ENCODE measurements at places on chromosomes 2 and 18. TPM values are rescaled to one million over a fixed set of nuclear protein-coding genes. Genes with fewer than 3 reads are reported as not detected.

DNA sequence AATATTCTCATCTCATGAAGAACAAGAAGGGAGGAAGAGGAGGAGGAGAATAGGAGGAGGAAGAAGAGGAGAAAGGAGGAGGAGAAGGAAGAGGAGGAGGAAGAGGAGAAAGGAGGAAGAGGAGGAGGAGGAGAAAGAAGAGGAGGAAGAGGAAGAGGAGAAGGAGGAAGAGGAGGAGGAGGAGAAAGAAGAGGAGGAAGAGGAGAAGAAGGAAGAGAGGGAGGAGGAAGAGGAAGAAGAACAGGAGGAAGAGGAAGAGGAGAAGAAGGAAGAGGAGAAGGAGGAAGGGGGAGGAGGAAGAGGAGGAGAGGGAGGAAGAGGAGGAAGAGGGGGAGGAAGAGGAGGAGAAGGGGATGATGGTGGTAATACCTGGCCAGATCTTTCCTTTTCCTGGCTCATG is 70.0 kb upstream of the PTPRM start:
- DNase-seq = no peak

Gene ALPG
- total RNA-seq = not detected

DNA sequence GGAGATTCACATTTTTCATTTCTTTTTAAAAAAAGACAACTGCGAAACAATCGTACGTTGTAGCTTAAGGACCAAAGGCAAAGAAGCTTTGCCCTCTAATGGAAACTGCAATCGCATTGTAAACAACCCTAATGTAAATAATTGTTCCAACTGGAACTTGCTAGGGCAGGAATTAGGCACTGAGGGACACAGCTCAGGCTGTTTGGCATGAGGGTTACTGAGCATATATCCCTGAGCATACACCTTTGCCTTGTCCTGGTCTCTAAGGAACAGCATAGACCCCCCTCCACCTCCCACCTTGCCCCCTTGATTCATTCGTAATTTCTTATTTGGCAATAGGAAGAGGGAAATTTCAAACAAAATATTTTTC is 396.4 kb downstream of the LNPK start:
- DNase-seq = no peak

DNA sequence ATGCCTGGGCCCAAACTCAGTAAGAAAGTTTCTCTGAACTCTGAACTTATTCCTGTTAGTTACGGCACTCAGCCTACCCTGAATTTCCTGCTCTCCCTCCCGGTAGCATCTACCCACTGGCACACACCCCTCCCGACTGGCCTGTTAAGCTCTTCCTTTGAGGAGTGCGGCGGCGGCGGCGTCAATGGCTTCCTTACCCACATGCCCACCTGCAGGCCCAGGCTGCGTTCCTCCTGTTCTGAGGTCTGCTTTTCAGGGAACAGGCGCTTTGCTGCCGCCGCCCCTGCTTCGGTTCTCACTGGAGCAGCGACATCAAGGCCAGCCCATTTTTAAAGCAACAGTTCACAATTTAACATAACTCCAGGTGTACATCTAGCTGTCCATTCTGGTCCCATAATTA is 432.4 kb downstream of the DCDC2C start:
- DNase-seq = no peak

DNA sequence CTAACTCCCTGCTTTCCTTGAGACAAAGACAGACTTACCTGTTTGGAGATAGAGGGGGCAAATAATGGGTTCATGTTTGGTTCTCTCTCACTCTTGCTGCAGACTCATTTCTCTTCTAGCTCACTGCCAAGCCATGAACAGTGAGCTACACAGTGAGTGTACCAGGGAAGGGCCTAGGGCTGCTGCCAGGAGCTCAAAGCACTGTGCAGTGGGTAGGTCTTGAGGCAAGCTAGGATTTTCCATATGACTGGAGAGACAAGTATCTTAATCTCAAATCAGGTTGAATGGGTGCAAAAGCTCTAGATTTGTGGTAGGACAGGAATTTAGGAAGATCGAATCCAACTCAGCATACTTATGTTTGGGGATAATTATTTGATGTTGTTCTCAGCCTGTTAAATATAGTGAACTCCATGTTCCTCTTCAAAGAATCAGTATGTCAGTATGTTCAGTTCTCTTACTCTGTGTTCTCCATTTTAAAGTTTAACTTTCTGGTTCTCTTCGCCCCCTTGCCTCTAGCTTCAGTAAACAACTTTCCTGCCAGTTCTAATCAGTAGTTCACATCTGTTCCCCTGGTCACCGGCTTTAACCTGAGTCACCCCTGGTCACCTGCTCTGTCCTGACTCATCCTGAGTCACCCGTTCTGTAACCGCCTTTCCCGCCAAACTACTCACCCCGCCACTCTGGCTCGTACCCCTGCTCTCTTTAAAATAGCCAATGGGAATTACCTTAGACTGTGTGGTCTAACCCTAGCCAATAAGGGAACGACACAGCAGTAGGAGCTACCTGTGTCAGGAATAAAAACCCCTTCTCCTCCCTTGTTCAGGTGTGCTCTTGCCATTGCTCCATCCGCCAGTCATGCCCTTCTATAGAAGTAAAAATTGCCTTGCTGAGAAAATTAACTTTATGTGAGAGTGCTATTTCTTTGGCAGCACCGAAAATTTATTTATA is 21.9 kb downstream of the SLC25A52 start:
- no peak for DNase-seq

DNA sequence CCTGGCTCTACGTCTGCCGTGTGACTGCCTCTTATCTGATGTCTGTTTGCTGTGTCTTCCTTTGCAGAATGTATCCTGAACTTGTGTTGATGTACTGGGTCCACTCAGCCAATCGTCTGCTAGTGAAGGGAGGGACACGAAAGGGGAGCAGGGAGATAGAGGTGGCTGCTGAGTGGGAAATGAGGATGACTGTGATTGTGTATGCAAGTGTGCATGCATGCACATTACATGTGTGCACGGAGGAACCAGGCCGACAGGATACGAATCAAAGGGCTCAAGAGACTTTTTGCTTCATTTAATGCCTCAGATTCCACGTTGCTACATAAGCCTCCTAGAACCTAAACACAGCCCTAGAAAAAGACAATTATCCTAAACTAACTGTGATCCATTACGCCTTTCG is 111.2 kb downstream of the TFCP2L1 start:
- no peak for DNase-seq

- DNase-seq = no peak
Measured at GRCh38 chr2:232473467-232473890, 14.2 kb downstream of the ECEL1 start.

DNA sequence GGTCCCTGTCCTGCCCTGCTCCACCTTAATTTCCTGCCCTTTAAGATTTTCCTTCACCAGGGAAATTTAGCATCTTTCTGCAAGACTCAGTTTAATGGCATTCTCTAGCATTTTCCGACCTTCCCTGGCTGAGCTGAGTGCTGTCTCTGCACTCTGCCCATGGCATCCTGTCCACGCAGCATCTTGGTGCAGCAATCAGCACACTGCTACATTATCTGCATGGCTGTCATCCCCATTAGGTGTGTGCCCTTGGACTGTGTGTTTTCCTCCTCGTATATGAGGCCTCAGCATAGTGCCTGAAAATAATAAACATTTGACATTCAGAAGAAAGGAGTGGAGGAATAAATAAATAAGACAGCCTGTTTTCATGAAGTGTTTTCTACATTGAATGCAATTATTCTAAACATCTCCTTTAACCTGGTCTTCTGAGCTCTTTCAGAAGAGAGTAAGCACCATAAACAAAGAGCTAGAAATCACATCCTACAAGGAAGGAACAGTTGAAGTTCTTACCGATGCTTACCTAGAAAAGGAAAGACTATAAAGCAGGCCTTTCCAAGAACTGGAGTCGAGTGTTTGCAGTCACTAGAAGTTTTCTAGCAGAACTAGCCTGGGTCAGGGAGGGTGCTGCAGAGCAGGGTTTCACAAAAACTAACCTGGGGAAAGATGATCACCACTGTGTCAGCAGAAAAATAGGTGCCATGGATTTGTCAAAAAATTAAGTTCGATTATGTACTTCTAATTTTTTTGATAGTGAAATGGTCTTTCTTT is 131.4 kb upstream of the ITGB6 start:
- DNase-seq = no peak

Gene DCC
- 25.4 TPM for total RNA-seq

DNA sequence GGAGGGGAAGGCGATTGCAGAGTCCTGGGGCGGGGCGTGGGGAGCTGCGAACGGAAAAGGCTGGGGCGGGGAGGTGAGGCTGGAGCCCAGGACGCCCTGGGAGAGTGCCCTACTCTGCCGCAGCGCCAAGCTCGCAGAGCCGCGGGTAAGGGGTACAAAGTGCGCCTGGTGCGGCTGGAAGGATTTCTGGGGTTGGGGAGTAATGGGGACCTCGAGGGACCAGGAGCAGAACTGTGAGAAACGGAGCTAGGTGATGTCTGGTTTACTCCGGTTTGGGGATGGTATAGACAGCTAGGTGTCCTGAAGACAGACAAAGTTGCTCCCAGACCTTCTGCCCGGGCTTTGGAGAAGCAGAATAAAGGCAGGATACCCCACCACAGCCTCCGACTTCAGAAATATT is 718 bp upstream of the NXPH2 start:
- no peak for DNase-seq

- DNase-seq = no peak
Measured at GRCh38 chr2:88212251-88212790, 42.2 kb downstream of the THNSL2 start.

- DNase-seq = no peak
Measured at GRCh38 chr2:165060411-165060810, 105.1 kb upstream of the SLC38A11 start.

Gene SRD5A2
- total RNA-seq = not detected

Gene STARD6
- 1.5 TPM for total RNA-seq

Gene HDAC4
- total RNA-seq = 86.7 TPM

DNA sequence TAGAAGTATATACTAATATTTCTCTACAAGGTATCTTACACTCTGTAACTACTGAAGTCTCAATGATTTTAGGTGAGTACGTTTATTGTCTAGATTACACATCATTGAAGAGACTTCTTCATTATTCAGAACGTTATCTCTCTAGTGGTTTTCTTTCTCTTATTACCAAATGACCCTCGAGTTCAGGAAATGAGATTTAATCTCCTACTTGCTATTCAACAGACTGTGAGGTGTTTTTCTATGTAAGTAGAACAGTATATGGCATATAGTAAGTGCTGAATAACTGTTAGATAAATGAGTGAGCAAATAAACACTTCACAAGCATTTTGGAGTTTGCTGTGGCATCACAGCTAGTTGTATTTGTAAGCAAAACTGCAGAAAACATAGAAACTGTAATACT is 947.2 kb upstream of the SLC39A10 start:
- DNase-seq = no peak

DNA sequence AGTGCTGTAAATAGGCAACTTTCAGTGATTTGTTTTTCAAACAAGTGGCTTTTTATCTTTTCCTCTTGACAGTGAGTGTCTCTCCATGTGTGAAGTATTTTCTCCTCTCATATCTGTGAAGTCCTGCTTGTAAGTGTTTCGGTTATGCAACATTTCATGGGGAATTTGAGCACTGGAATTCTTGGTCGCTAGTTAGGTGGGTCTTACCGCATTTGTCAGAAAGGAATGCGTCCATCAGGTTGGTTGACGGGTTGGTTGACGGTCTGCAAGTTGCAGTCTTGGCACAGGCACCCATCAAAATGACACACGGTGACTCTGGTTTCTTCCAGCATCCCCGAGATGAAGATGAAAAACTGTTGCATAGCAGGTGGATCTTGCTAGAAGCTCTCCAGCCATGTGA is 109.8 kb downstream of the AGAP1 start:
- no peak for DNase-seq

GRCh38 chr2:190210471-190210870 is 109.2 kb downstream of the HIBCH start:
- DNase-seq = no peak

Gene TMEM163
- 22.3 TPM for total RNA-seq

- DNase-seq = no peak
Measured at GRCh38 chr2:35501076-35501475, 854.5 kb upstream of the CRIM1 start.

Gene MAP2
- total RNA-seq = 781 TPM

DNA sequence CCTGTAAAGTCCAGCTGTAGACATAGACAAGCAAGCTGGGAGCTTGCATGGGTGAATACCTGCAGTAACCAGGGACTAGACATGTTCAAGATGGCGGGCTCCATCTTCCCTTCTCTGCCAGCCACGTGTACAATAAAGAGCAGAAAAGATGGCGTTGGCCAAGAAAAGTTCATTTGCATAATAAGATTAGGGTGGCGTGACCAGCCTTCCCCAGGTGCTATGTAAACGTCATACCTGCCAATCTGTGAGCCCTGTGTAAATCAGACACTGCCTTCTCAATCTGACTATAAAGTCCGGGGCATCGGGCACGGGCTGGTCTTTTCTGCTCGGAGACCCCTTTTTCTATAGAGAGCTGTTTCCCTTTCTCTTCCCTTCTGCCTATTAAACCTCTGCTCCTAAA is 101.6 kb upstream of the XPO1 start:
- DNase-seq = no peak

Gene RBM44
- 0.84 TPM for total RNA-seq

- no peak for DNase-seq
Measured at GRCh38 chr2:219684721-219685689, 57.6 kb downstream of the SLC4A3 start.

- DNase-seq = no peak
Measured at GRCh38 chr2:121260370-121261154, 24.4 kb downstream of the TFCP2L1 start.

All from dorsolateral prefrontal cortex (tissue), 122 donors.